IMR-90 (cell line): ENCODE measurements at places on chromosomes 12 and 14. TPM values are rescaled to one million over a fixed set of nuclear protein-coding genes. Genes with fewer than 3 reads are reported as not detected.

The GPHN gene
- polyA plus RNA-seq: 6.6 and 8.0 TPM in 2 replicates

The CMA1 gene
- not detected in 2 replicates for polyA plus RNA-seq

The LARP4 gene
- polyA plus RNA-seq: 8.9 and 11.3 TPM in 2 replicates

GRCh38 chr14:71824816-71825215 lies 107.4 kb upstream of the RGS6 start:
- H3K4me3 ChIP-seq: no peak overlapping the region
- no peaks in the 10 kb centered on the region for H3K36me3 ChIP-seq
- H3K27me3 ChIP-seq: peaks cover 4% of the 10 kb centered on the region
- no peak for DNase-seq
- H3K27ac ChIP-seq: no peak overlapping the region

The AICDA gene
- not detected in 2 replicates for polyA plus RNA-seq

The GZMB gene
- polyA plus RNA-seq: not detected in 2 replicates

DNA sequence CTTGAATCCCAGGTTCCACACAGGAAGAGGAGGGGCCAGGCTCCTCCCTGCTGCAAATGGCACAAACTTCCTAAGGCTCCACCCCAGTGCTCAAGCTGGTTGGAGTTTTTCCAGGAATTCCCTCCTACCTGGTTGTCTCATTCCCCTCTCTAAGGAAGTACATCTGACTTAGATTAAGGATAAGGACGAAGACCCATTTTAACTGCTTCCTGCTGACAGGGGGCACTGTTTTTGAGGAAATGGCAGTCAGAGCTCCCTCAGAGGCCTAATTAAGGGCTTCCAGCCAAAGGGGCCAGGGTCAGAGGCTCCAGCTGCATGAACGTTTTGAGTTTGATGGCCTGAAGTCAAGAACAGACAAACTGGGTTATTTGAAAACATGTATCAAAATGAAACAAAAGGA lies 1084.7 kb downstream of the SLC6A15 start:
- no peak overlapping the region for H3K27ac ChIP-seq
- H3K27me3 ChIP-seq: no peaks in the 10 kb centered on the region
- no peaks in the 10 kb centered on the region for H3K36me3 ChIP-seq
- no peak for DNase-seq

DNA sequence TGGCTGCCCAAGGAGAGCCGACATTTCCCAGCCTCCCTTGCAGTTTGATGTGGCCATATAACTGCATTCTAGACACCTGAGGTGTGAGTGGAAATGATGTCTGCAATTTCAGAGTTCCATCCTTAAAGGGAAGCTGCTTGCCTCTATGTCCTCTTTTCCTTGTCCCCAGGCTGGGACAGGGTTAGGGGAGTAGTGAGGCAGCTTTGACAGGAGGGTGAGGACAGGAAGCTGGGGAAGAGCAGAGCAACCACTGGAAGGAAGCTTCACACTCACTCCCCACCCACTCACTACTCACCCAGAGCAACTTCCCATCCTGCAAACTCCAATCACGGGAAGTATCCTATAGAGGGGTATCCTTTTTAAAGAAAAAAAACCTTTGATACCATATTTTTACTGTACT lies 28.9 kb upstream of the LTA4H start:
- no peak for DNase-seq
- no peak overlapping the region for H3K27ac ChIP-seq
- H3K27me3 ChIP-seq: no peaks in the 10 kb centered on the region
- no peak overlapping the region for H3K4me3 ChIP-seq

GRCh38 chr14:69658664-69659261 lies 47.4 kb downstream of the SUSD6 start:
- no peaks in the 10 kb centered on the region for H3K27me3 ChIP-seq
- H3K4me1 ChIP-seq: peaks cover 27% of the 10 kb centered on the region
- peaks cover 16% of the 10 kb centered on the region for H3K36me3 ChIP-seq
- H3K4me3 ChIP-seq: no peak overlapping the region

The TAS2R9 gene
- not detected in 2 replicates for polyA plus RNA-seq

- no peaks in the 10 kb centered on the region for H3K27me3 ChIP-seq
- no peak overlapping the region for H3K4me3 ChIP-seq
- peaks cover 8% of the 10 kb centered on the region for H3K4me1 ChIP-seq
- no peak for DNase-seq
- peaks cover 58% of the 10 kb centered on the region for H3K36me3 ChIP-seq
These were observed 103.8 kb downstream of the RFLNA start for GRCh38 chr12:124398578-124399227.

DNA sequence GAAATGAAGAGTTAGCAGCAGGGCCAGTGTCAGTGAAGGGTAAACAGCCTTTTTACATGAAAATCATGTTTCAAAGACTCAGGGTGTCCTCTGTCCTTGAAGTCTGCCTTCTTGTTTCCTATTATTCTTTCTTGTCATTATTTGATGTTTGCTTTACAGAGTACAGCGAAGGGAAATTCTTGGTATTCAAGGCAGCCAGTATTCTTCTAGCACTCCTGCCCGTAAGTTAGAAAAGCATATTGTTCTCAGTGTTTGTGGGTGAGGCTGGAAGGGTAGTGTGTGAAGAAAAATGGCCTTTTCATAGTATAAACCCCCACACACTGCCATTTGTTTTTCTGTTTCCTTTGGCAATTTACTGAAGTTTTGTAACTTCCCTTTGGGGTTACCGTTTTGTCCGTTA lies 217.3 kb upstream of the NAV3 start:
- H3K4me3 ChIP-seq: no peak overlapping the region
- no peaks in the 10 kb centered on the region for H3K27me3 ChIP-seq
- no peaks in the 10 kb centered on the region for H3K4me1 ChIP-seq
- H3K36me3 ChIP-seq: no peaks in the 10 kb centered on the region
